ENCODE measurements at places on chromosomes 5 and 9.
A peak's percentile ranks its signal among the peaks of the same experiment; 100 is the strongest.

DNA sequence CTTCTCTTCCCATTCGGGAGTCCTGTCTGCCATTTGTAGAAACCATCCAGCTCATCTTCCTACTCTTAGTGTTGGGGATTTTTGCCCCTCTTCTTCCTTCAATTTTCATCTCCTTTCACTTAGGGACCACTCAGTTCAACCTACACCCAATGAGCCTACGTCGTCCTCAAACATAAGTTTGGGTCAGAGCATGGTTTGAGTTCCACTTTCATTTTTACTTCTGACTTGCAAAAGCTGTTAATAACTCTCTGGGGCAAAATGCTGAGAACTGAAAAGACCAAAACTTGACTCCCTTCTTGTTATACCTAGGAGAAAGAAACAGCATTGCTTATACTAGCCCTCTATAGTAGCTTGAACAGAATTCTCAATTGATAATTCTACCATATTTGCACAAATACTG, 381.5 kb upstream of the MPDZ start:
- no peak for DNase-seq

DNA sequence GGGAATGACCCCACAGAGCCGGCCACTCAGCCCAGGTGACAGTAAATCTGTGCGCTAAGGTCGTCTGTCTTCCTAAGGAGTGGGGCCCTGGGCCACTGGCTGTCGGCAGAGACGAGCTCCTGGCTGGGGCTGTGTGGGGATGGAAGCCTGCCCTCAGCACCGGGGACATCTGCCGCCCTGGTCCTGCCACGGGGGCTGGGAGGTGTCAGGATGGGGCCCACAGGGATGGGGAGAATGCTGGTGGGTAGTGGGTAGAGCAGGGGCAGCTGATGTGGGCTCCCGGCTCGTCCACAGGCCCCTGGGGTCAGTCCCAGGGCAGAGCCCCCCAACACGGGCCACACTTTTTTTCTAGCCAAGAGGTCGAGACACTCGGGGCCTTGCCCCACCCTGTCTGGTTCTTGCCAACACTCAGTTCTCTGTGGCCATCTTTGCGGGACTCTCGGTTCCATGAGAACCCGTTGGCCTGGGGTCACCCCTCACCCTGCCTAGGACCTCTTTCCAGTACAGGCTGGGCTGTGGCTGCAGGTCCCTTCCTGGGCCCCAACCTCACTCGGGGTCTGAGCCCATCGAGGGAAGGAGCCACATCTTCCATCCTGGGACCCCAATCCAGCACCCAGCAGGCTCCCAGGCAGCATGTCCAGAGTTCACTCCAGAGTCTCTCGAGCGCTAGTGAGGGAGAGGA, 45.0 kb downstream of the DBH start:
- DNase-seq, result no peak

GRCh38 chr9:137485343-137486140, 26.4 kb upstream of the NSMF start:
- no peak for DNase-seq

- DNase-seq, result no peak
Observed at GRCh38 chr5:18043344-18043743, 409.1 kb downstream of the TAF11L14 start.

DNA sequence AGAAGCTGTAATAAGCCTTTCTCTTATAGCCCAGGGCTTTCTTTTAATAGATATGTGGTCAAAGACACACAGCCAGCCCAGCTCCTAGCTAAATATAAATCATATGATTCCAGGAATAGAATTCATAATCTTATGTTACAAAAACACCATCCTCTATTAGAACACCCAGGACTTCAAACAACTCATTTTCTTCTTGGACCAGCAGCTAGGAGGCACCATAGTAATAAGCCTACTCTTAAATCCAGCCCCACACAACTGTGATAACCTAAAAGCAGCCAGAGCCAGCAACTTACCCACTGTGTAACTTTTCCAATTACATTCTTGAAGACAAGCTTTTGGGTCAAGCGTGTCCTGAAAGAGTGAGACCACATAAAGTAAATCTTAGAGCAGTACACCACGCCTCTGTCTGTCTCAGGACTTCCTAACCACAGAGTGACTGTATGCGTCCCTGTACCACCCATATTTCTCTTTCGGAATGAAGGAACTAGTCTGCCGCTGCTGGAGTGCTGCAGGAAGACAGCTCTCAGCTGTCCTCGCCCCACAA, 223.8 kb downstream of the TLE1 start:
- no peak for DNase-seq

DNA sequence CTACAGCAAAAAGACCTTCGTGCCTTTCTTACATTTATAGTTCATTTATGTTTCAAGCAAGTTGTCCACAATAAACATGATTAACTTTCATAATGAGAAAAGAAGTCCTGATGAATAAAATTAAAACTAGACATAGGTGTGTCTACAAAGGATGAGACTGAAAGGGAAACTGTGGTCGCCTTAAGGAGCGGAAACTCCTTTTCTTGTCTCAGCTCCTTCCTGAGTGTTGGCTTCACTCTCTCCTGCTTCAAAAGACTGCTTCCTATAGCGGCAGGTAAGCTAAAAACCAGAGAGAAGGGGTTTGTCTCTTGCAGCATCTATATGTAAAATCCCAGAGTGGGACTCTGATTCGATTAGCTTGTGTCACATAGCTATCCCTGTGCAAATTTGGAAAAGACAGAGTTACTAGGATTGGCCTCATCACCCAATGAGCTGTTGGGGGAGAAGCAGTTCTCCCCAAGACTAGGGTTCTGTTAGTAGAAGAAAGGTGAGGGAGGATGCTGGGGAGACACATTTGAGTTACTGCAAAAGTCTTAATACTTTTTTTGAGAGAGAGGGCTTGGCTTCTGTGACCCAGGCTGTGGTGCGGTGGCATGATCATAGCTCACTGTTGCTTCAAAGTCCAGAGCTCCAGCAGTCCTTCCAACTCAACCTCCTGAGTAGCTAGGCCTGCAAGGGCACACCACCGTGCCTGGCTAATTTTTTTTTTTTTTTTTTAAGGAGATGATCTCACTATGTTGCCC, 16.8 kb upstream of the CTSL start:
- DNase-seq, result no peak

GRCh38 chr5:35205186-35205585, 25.1 kb downstream of the PRLR start:
- DNase-seq, result no peak

DNA sequence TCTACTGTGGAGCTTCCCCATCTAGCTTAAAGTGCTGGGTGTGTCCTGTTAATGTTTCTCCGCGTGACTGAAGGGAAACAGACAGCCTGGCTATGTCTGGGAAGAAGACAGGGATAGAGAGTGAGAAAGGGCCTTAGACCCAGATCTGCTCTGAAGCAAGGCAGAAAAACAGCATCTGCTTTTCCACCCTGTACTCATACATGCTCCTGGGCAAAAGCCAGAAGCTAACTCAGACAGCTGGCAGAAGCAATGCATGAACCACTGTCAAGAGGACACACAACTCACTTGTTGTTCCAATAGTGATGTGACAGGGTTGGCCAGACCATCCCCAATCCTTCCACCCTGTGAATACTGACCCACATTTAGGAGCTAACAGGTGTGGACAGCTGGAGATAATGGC, 63.3 kb downstream of the DPYSL3 start:
- DNase-seq, result no peak

- DNase-seq, result no peak
Observed at GRCh38 chr5:14662721-14663260, 1.7 kb upstream of the OTULIN start.

- DNase-seq, result no peak
Observed at GRCh38 chr9:86077276-86077675, 22.1 kb downstream of the GOLM1 start.

GRCh38 chr5:956941-957747, 51.5 kb upstream of the NKD2 start:
- peak; percentile 87 for DNase-seq

DNA sequence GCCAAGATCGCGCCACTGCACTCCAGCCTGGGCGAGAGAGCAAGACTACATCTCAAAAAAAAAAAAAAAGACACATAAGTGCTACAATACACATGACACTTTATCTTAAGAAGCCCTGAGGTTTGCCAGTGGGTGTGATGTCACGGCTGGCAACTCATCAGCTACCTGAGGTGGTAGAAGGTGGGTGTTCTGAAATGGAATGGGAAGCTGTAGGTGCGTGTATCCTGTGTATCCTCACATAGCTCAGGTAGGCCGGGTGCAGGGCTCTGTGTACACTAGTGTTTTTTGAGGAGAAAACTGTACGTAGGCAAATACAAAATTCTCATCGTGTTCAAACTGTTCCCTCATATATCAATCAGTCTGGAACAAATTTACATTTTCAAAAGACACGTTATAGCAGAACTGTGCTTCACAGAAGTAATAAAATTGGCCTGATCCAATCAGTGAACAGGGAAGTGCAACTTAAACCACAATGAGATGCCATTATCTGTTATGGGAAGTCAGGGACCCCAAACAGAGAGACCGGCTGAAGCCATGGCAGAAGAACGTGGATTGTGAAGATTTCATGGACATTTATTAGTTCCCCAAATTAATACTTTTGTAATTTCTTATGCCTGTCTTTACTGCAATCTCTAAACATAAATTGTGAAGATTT, 10.4 kb downstream of the BICD2 start:
- DNase-seq, result no peak

DNA sequence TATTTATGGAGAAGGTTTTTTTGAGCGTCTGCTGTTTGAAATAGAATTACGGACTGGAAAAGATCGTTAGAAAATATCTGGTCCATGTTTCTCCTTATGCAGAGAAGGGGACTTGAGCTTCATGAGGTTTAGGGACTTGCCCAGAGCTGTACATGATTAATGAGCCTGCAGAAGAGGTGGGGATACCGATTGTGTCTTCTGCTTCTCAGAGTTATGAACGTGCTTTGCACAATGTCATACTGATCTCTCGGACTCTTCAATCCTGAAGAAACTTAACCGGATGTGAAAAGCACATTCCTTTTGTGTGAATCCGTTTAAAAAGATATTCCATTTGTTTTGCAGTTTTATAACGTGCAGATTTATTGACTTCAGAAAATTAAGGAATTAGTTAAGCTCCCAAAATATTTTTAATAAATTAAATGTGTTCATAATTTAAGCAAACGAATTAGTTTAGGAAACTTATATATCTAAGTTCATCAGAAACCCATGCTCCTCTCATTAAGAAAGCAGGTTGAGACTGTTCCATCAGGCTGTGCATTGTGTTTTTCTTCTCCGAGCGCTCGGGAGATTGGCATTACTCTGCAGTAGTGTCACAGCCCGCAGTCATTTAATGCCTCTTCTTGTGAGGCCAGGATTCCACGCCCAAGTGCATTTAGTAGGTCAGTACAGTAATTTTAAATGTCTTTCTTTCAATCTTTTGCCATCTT, 40.8 kb upstream of the MEF2C start:
- no peak for DNase-seq

GRCh38 chr5:118883362-118883761, 105.0 kb downstream of the DTWD2 start:
- no peak for DNase-seq

DNA sequence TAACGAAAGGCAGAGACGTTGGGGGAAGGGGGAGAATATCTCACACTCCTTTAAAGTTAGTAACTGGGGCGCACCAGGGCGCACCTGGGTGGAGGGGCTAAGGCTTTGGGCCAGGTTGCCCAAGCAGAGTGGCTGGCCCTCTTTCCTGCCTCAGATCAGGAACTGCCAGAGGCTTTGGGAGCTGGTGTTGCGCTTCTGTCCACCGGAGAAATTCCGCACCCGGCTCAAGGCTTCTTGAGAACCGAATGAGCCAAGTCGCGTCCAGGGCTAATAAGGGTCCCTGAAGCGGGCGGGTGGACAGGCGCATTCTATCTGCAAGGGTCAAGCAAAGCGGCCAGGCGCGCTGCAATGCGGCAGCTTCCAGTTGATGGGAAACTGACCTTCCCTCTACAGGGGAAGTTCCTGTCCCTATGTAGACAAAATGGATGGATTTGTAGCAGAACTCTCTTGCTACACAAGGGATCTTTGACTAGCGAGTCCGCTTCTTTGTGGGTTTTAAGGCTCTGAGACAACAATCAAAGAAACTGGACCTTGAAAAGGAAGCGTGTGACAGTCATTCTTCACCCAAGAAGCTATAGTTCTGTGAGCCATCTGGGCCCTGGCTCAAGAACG, 5.5 kb downstream of the PAX5 start:
- DNase-seq, result no peak

GRCh38 chr9:113677057-113677456, 199.1 kb upstream of the ZNF618 start:
- DNase-seq, result peak; percentile 25

DNA sequence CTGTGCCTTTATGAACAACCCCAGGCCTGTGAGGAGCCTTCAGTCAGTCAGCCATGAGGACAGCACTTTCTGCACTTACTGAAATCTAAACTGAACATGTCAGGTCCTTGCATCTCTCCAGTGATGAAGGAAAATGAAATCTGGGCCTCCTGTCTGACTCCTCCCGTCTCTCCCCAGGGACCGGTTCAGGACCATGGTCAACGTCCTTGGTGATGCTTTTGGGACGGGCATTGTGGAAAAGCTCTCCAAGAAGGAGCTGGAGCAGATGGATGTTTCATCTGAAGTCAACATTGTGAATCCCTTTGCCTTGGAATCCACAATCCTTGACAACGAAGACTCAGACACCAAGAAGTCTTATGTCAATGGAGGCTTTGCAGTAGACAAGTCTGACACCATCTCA, 77.0 kb upstream of the PLPP6 start:
- no peak for DNase-seq

DNA sequence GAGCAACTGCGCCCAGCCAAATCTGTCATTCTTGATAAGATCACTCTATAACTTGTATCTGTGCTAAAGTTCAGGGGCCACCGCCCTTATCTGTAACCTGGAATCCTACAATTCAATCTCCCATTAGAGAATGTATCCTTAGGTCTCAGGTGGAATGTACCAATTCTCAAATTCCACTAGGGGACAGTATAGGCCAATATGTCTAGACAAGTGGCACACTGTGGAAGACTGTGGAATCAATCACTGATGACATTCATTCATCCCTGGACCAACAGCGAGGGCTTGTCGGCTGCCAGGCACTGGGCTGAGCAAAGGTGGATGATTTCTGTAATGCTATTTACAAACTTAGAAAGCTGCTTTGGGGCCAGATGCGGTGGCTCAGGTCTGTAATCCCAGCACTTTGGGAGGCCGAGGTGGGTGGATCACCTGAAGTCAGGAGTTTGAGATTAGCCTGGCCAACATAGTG, 28.7 kb upstream of the MEGF9 start:
- peak; percentile 49 for DNase-seq

DNA sequence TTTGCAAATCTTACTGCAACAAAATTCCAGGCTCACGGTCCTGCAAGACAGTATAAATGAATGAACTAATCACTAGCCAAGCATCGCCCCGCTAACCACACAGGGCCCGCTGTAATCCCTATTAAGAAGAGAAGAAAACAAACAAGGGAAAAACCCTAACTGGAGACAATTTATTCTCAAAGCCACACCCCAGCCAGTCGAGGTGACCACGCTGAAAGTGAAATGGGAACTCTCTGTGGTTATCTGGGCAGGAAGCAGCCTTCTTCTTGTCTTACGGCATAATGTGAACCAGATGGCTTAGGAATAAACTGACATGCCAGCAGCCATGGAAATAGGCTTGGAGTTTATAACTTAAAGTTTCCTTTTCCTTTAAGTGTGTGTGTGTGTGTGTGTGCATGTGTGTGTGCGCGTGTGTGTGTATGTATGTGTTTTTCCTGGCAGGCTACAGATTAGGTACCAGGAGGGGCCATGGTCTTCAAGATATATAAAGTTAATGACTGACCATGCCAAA, 120.2 kb downstream of the SEMA6A start:
- peak; percentile 91 for DNase-seq
